Adrenal gland (tissue), 19 donors: ENCODE measurements at places on chromosomes 3 and 15.

DNA sequence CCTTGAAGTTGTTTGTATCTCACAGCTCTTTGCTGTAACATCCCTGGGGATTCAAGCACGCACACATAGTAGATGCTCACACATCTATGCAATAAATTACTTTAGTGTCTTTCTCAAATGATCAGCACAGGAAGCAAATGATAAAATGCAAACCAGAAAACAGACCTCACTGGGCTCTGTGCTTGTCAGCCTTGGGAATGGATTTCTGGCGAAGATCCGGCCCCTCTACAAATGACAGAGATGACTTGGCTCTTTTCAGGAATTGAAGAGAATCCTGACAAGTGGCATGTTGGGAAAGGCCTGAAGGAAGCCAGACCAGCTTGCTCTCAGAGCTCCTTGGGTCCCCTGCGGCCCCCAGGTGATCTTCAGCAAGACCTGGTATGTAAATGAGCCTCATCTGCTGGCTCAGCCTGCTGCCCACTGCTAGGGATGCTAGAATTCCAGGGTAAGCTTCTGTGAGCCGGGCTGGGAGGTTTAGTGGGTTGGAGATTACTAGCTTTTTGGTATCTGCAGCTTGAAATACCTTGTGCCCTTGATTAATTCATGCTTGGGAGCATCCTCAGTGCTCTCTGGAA is 54.1 kb downstream of the LPP start:
- DNase-seq, result peak; percentile 31

DNA sequence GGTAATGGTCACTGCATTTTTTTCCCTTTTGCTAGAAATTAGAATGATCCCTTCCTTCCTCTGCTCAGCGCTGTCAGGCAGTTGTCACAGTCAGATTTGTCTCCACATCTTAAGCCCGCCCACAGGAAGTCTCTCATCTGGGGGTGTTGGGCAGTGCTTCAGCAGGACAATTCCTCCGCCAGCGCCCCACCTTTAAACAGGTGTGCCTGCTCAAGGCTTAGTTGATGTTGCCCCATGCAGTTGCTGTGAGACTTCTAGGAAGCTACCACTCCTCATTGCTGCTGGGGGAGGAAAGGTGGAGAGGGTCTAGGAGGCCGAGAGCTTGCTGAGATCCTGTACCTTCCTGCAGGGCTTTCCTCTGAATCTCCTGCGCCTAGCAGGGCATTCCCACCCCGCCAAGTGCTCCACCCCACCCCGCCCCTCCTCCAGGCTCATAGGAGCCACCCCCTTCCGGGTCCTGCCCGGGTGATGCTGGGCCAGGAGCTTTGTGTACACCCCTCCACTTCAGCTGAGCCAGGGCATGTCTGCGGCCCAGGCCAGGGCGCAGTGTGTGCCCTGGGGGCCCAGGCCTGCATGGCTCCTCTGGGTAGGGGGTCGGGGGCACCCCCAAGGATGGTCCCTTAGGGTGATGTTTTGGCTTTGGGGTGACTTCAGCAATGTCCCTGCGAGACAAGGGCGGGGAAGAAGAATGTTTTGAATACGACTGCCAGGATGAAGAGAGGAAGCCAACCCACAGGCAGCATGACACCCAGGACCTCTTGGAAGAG is 68.7 kb downstream of the TRAK1 start:
- no peak for DNase-seq

DNA sequence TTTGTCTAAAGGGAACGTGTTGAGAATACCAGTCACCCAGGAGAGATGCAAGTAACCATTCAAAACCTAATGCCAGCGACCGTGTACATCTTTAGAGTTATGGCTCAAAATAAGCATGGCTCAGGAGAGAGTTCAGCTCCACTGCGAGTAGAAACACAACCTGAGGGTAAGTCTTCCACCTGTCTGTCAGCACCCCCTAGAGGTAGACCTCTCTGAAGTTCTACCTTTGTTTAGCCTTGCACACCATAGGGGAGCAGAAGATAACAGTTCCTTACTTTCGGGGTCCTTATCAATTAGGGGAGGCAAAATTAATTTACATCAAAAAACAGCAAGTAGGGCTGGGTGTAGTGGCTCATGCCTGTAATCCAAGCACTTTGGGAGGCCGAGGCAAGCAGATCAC is 124.4 kb downstream of the HCN4 start:
- DNase-seq, result no peak

GRCh38 chr15:22880068-22880980 is 41.9 kb downstream of the NIPA2 start:
- no peak for DNase-seq

DNA sequence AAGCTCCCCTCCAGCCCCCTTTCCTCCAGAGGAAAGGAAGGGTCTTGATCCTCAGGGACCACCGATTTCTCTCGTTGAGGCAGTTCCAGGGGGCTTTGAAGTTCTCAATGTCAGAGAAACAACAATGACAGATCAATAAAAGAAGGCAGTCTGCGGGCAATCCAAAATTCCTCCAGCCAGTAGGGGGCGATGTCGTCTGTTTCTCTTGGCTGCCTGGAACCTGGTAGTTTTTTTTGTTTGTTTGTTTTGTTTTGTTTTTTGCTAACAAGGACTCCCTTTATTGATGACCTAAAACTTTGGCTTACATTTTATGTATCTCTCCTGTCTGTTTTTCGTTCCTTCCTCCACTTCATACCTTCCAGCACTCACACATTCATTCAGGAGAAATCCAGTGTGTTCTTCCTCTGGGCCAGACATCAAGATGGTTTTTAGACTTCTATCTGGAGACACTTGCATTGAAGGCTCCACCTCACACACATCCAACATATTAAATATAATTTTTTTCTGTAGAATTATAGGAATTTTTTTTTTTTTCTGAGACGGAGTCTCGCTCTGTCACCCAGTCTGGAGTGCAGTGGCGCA is 276.6 kb downstream of the RPLP1 start:
- peak; percentile 40 for DNase-seq
